ENCODE measurements at places on chromosomes 4 and X. TPM values are rescaled to one million over a fixed set of nuclear protein-coding genes. Genes with fewer than 3 reads are reported as not detected.

DNA sequence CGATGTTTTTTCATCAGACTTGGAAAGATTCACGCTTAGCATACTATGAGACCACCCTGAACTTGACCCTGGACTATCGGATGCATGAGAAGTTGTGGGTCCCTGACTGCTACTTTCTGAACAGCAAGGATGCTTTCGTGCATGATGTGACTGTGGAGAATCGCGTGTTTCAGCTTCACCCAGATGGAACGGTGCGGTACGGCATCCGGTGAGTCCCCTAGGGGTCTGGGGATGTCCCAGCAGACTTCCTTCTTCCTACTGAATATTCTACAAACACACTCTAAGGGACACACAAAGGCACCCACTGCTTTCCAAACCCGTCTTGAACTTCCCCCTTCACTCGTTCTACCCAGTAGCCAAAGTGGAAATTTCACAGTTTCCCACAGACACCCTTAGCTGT lies 9.3 kb downstream of the GABRQ start:
- H3K4me1 ChIP-seq, result no peaks in the 10 kb centered on the region
- H3K27ac ChIP-seq, result no peak overlapping the region
- DNase-seq, result no peak

- no peak overlapping the region for H3K4me3 ChIP-seq
- H3K27me3 ChIP-seq, result no peaks in the 10 kb centered on the region
- no peak for DNase-seq
- no peaks in the 10 kb centered on the region for H3K4me1 ChIP-seq
- no peaks in the 10 kb centered on the region for H3K36me3 ChIP-seq
Measured at GRCh38 chr4:138938366-138938690, 77.3 kb upstream of the NOCT start.

DNA sequence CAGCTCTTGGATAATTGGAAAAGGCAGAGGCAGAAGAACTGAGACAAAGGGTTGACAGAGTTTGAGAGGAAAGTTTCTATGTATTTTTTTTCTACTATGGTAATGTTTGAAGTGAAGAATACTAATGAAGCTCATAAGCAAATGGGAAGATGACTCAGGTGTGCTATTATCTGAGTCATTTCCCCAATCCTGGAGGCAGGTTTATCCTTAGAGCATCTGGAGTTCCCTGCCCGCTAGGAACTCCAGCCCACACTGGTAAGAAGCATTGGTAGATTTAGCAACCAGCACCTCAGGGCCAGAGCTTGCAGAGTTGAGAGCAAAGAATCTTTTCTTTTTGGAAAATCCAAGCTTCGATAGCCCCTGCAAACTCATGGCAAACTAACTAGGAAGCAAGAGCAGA lies 55.2 kb downstream of the DOCK11 start:
- no peak overlapping the region for H3K27ac ChIP-seq
- no peaks in the 10 kb centered on the region for H3K36me3 ChIP-seq
- no peaks in the 10 kb centered on the region for H3K4me1 ChIP-seq
- no peaks in the 10 kb centered on the region for H3K27me3 ChIP-seq

- no peak for DNase-seq
- H3K27ac ChIP-seq, result no peak overlapping the region
- H3K4me1 ChIP-seq, result no peaks in the 10 kb centered on the region
- H3K27me3 ChIP-seq, result no peaks in the 10 kb centered on the region
Measured at GRCh38 chrX:110924871-110925270, 129.3 kb upstream of the CHRDL1 start.

DNA sequence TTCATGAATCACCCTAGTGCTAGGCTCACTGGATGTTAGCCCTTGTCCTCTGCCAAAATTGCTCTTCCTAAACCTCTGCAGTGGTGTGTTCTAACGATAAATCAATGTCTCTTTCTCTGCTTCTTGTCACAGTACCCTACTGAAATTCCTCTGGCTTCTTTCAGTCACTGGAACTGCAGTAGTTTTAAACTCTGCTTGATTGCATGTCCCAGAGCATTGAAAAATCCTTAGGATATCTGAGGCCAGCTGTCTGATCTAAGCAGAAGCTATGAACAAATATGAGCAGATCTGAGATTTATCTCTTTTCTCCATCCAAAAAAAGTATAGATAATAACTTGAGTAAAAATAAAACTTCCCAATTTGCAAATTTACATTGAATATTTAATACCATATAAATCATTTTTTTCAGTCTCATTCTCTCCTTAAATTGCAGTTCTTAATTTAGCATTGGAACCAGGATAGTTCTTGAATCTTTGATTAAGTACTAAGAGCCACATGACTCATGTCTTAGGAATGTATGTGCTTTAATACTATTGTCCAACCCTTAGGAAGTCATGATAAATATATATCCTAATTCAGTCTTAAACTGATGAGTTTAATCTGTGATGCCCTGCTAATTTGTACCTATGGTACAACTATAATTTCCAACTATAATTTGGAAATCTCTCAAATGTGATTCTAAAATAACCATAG lies 169.7 kb downstream of the PDHA2 start:
- no peaks in the 10 kb centered on the region for H3K4me1 ChIP-seq
- DNase-seq, result no peak
- H3K36me3 ChIP-seq, result no peaks in the 10 kb centered on the region
- H3K4me3 ChIP-seq, result no peak overlapping the region
- no peak overlapping the region for H3K27ac ChIP-seq

GRCh38 chrX:33183361-33183760 lies 28.0 kb downstream of the DMD start:
- no peaks in the 10 kb centered on the region for H3K4me1 ChIP-seq
- H3K27me3 ChIP-seq, result no peaks in the 10 kb centered on the region
- H3K27ac ChIP-seq, result no peak overlapping the region
- no peak for DNase-seq

The PDHA1 gene
- 30.7 TPM for total RNA-seq

GRCh38 chr4:168737806-168738172 lies 240.9 kb downstream of the PALLD start:
- no peak overlapping the region for H3K27ac ChIP-seq
- H3K4me3 ChIP-seq, result no peak overlapping the region
- no peaks in the 10 kb centered on the region for H3K27me3 ChIP-seq
- H3K4me1 ChIP-seq, result no peaks in the 10 kb centered on the region
- no peaks in the 10 kb centered on the region for H3K36me3 ChIP-seq

DNA sequence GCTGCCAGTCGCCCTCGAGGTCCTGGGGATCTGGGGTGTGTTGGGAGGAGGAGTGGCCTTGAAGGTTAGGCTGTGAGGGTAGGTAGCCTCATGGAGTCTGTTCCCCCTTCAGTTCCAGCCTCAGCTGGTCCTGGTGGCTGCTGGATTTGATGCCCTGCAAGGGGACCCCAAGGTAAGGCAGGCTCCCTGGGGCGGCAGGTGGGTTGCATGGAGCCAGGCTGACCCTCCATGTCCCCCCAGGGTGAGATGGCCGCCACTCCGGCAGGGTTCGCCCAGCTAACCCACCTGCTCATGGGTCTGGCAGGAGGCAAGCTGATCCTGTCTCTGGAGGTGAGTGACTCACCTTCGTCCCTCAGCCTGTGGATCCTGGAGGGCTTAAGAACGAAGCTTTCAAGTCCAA lies 11.6 kb upstream of the ERAS start:
- H3K36me3 ChIP-seq, result no peaks in the 10 kb centered on the region
- no peak overlapping the region for H3K4me3 ChIP-seq
- no peak for DNase-seq
- H3K27me3 ChIP-seq, result no peaks in the 10 kb centered on the region

GRCh38 chr4:6044805-6045204 lies 26.6 kb upstream of the C4orf50 start:
- no peaks in the 10 kb centered on the region for H3K4me1 ChIP-seq
- no peaks in the 10 kb centered on the region for H3K36me3 ChIP-seq
- no peak for DNase-seq
- H3K4me3 ChIP-seq, result no peak overlapping the region
- H3K27me3 ChIP-seq, result no peaks in the 10 kb centered on the region

The USP17L26 gene
- not detected for total RNA-seq

DNA sequence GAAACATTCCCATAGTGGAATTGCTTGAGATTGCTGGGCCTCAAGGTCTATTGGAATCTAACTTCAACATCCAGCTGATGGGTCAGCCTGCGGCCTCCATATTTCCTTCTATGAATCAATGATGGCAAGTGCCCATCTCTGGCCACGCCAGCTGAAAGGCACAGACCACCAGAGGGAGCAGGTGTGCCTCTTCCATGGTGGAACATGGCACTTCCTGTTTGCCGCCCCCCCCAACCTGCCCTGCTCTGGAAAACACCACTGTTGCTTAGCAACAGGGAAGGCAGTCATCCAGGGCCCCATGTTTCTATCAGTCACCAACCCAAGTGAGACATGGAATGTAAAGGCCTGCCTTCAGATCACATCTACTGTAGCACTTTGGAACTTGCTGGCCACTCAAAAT lies 11.6 kb downstream of the PAGE4 start:
- H3K36me3 ChIP-seq, result no peaks in the 10 kb centered on the region
- H3K27me3 ChIP-seq, result no peaks in the 10 kb centered on the region
- DNase-seq, result peak; percentile 36
- H3K27ac ChIP-seq, result no peak overlapping the region
- H3K4me3 ChIP-seq, result no peak overlapping the region
- H3K4me1 ChIP-seq, result no peaks in the 10 kb centered on the region

DNA sequence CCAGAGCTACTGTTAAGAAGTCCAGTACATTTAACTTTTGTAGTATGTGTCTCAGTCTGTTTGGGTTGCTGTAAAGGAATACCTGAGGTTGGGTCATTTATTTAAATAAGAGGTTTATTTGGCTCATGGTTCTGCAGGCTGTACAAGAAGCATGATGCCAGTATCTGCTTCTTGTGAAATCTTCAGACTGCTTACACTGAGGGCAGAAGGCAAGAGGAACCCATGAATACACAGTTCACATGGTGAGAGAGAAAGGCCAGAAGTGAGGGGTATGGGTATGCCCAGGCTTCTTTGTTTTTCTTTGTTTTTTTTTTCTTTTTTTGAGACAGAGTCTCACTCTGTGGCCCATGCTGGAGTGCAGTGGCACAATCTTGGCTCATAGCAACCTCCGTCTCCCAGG lies 6.0 kb upstream of the CISD2 start:
- H3K27ac ChIP-seq, result no peak overlapping the region
- no peaks in the 10 kb centered on the region for H3K27me3 ChIP-seq
- H3K36me3 ChIP-seq, result no peaks in the 10 kb centered on the region
- no peaks in the 10 kb centered on the region for H3K4me1 ChIP-seq

DNA sequence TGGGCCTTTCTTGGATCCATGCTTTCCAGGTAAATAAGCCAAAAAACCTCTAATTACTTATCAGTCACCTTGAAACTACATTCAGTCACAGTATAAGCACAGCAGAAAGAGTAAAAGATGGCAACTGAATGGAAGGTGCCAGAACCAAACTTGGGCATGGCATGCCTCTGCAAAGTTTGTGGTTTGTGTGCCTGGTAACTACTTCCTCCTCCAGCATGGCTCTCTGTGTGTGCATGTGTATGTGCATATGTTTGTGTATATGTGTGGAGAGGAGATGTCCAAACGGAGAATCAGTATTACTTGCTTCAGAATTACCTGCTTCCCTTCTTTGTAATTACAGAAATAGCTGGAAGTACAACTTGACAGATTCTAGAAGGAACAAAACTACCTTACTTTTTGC lies 67.5 kb downstream of the AGTR2 start:
- no peaks in the 10 kb centered on the region for H3K4me1 ChIP-seq
- no peak overlapping the region for H3K4me3 ChIP-seq
- no peaks in the 10 kb centered on the region for H3K27me3 ChIP-seq
- H3K27ac ChIP-seq, result no peak overlapping the region

The TIMM17B gene
- 85.8 TPM for total RNA-seq

DNA sequence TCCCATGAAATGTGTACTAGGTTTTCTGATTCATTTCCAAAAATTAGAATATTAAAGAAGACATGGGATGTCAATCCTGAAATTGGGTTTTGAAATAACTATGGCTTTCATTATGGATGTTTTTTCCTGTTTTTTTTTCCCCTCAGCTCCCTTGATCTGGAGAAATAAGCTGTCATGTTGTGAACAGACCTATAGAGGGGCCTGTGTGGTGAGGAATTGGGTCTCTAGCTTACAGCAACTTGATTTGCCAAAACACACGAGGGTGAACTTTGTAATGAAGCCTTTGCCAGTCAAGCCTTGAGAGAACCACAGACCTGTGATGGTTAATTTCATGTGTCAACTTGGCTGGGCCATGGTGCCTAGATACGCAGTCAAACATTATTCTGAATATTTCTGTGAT lies 2413.6 kb downstream of the PCDH7 start:
- no peak for DNase-seq
- H3K4me3 ChIP-seq, result no peak overlapping the region
- no peaks in the 10 kb centered on the region for H3K4me1 ChIP-seq
- H3K27ac ChIP-seq, result no peak overlapping the region
- H3K27me3 ChIP-seq, result no peaks in the 10 kb centered on the region
- no peaks in the 10 kb centered on the region for H3K36me3 ChIP-seq

- no peak overlapping the region for H3K4me3 ChIP-seq
- no peaks in the 10 kb centered on the region for H3K36me3 ChIP-seq
- peaks cover 6% of the 10 kb centered on the region for H3K4me1 ChIP-seq
- no peak for DNase-seq
- H3K27ac ChIP-seq, result no peak overlapping the region
Measured at GRCh38 chr4:1255151-1255550, 6.2 kb upstream of the CTBP1 start.

GRCh38 chr4:155539746-155540145 lies 126.9 kb upstream of the GUCY1A1 start:
- DNase-seq, result no peak
- no peak overlapping the region for H3K4me3 ChIP-seq
- no peak overlapping the region for H3K27ac ChIP-seq
- H3K4me1 ChIP-seq, result no peaks in the 10 kb centered on the region
- no peaks in the 10 kb centered on the region for H3K27me3 ChIP-seq
